HCT116 (cell line): ENCODE measurements at places on chromosomes 13 and 19. TPM values are rescaled to one million over a fixed set of nuclear protein-coding genes. Genes with fewer than 3 reads are reported as not detected.

- no peak for DNase-seq
- no peaks in the 10 kb centered on the region for H3K27me3 ChIP-seq
- peak overlapping the region; percentile 32 for H3K27ac ChIP-seq
These were observed 7.4 kb downstream of the CAMSAP3 start for GRCh38 chr19:7602935-7603497.

DNA sequence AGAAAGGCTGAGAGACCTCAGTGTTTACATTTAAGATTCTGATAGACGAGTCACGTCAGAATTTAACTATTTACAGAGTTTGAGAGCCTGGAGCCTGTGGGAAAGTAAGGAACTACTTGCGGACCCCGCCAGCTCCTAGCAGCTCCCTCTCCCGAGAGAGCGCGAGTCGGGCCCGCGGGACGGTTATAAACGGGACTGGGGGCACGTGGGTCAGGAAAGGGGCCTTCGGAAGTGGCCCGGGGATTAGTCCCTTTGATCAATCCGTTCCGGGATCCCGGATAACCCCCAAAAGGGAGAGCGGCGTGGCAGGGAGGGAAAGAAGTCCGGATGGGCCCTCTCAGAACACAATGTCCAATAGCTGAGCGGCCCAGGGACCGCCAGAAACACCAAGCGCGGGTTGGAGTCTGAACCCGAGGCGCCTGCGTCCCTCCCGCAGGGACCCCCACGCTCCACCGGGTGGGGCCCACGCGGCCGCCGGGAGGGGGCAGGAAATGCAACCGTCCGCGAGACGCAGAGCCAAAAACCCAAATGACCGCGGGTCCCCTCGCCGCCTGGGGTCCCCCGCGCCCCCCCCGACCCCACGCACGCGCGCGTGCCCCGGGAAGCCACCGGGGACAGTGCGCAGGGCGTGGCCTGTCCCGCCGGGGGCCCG lies 3.6 kb downstream of the ZIC5 start:
- no peaks in the 10 kb centered on the region for H3K27me3 ChIP-seq
- no peak for DNase-seq
- H3K36me3 ChIP-seq = peaks cover 20% of the 10 kb centered on the region; the same call in 1 of the 2 replicates
- H3K4me3 ChIP-seq = peak overlapping the region; percentile 82
- peak overlapping the region; percentile 97 for H3K27ac ChIP-seq
- H3K4me1 ChIP-seq = peaks cover 33% of the 10 kb centered on the region

DNA sequence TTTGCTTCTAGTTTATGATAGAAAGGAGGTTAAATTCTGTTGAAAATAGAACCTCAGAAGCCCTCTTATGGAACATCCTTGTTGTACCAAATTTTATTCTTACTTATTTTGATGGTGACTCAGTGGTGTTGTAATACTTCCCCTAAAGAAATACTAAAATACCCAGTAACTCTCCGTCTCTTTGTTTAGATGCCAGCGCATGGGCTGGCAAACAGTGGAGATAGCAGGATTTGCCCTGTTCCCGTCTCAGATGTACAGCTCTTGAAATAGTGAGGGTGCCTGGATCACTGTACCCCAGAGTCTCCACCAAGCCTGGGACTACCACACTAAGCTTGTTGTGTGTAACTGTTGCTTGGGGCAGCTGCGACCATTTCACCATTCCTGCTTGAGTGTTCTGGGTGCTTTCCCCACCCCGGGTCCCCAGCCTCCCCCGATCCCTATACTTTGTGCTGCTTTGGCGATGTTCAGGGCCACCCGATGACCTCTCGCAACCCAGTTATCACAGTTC lies 67.0 kb upstream of the TEX29 start:
- H3K36me3 ChIP-seq = no peaks in the 10 kb centered on the region
- DNase-seq = no peak
- H3K4me3 ChIP-seq = no peak overlapping the region
- no peaks in the 10 kb centered on the region for H3K4me1 ChIP-seq

DNA sequence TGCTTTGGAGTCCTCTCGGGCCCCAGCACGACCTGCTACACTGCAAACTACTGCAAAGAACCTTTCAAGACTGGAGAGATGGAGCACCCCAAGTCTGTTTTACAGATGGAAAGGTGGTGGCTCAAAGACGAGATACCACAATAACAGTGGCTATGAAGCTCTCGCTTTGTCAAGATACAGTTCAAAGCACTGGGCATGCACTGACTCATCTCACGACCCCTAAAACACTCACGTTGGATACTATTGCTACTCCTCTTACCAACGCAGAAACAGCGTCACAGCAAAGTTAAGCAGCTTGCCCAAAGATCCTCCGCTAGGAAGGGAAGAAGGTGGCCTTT lies 24.0 kb upstream of the LAIR1 start:
- peaks cover 12% of the 10 kb centered on the region; the same call in 1 of the 2 replicates for H3K27me3 ChIP-seq
- no peak for DNase-seq
- H3K36me3 ChIP-seq = no peaks in the 10 kb centered on the region
- no peak overlapping the region for H3K27ac ChIP-seq

DNA sequence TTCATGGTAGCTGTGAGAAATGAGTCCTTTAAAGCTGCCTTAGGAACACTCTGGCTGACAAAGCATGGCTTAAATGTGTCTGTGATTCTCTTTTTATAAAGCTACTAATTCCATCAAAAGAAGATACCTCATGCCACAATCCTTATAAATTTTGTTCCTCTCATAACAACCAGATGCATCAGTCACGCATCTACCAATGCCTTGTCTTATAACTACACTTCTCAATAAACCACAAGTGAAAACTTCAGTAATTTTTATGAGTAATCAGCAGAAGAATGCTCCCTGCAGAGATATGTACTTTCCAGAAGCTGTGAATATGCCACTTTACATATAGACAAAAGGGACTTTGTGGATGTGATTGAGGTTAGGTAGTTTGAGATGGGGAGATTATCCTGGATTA lies 147.8 kb downstream of the SUCLA2 start:
- no peaks in the 10 kb centered on the region for H3K27me3 ChIP-seq
- no peaks in the 10 kb centered on the region for H3K36me3 ChIP-seq
- no peak overlapping the region for H3K27ac ChIP-seq
- H3K4me1 ChIP-seq = no peaks in the 10 kb centered on the region
- no peak overlapping the region for H3K4me3 ChIP-seq

DNA sequence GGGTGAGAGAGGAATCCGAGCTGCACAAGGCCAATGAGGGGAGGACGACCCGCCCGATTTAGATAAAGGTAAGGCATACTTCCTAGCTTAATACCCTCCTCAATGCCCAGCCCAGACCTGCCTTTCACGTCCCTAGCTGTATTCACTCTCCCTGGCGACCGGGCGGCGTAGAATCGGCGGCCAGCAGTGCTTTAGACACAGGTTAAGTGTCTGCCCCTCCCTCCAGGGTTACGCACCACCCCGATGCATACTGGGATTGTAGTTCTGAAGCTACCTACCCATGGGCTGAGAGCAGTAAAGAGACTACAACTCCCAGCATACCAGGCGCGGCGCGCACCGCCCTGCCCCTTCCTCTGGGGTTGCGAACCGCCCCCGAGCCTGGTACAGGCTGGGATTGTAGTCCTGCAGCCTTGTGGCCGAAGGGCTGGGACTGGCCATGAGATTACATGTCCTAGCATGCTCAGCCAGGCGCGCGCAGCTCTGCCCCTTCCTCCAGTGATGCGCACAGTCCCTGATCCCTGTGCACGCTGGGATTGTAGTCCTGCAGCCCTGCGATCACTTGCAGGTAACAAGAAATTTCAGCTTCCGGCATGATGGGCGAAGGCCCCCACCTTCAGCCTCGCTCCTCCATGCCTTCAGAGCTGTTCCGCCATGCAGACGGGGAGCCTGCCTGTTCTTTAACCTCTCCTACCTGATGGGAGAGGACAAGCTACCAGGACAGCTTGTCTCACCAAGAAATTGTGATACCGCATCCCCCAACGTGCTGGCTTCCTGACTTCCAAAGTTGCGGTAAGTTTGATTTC lies 43.5 kb upstream of the ZNF14 start:
- peak overlapping the region; percentile 93 for H3K4me3 ChIP-seq
- peaks cover 6% of the 10 kb centered on the region; the same call in 1 of the 2 replicates for H3K4me1 ChIP-seq
- peak overlapping the region; percentile 69 for H3K27ac ChIP-seq
- no peaks in the 10 kb centered on the region for H3K27me3 ChIP-seq
- no peaks in the 10 kb centered on the region; the same call in 1 of the 2 replicates for H3K36me3 ChIP-seq

GRCh38 chr13:93529961-93530360 lies 303.4 kb downstream of the GPC6 start:
- H3K27me3 ChIP-seq = no peaks in the 10 kb centered on the region
- no peak overlapping the region for H3K4me3 ChIP-seq

- H3K27ac ChIP-seq = no peak overlapping the region
- no peak overlapping the region for H3K4me3 ChIP-seq
- no peaks in the 10 kb centered on the region for H3K27me3 ChIP-seq
- H3K36me3 ChIP-seq = no peaks in the 10 kb centered on the region
- no peak for DNase-seq
- H3K4me1 ChIP-seq = no peaks in the 10 kb centered on the region
These were observed 8.2 kb upstream of the UBL3 start for GRCh38 chr13:29858667-29859066.

DNA sequence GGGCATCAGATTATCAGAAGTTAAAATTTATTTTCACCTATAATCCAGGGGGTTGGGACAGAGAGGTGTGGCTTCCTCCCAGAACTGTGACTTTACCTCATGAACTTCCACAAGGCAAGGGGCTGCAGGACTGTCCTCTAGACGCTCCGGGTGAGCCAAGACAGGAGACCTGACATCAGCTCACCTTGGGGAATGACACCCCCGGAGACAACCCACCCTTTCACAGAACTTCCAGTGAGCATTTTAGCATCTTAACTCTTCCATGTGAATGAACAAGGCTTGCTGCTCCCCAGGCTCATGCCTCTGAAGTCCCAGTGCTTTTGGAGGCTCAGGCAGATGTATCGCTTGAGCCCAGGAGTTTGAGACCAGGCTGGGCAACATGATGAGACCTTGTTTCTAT lies 29.4 kb upstream of the TFDP1 start:
- no peaks in the 10 kb centered on the region for H3K36me3 ChIP-seq
- no peak for DNase-seq
- no peaks in the 10 kb centered on the region for H3K27me3 ChIP-seq
- no peak overlapping the region for H3K4me3 ChIP-seq
- H3K27ac ChIP-seq = no peak overlapping the region

DNA sequence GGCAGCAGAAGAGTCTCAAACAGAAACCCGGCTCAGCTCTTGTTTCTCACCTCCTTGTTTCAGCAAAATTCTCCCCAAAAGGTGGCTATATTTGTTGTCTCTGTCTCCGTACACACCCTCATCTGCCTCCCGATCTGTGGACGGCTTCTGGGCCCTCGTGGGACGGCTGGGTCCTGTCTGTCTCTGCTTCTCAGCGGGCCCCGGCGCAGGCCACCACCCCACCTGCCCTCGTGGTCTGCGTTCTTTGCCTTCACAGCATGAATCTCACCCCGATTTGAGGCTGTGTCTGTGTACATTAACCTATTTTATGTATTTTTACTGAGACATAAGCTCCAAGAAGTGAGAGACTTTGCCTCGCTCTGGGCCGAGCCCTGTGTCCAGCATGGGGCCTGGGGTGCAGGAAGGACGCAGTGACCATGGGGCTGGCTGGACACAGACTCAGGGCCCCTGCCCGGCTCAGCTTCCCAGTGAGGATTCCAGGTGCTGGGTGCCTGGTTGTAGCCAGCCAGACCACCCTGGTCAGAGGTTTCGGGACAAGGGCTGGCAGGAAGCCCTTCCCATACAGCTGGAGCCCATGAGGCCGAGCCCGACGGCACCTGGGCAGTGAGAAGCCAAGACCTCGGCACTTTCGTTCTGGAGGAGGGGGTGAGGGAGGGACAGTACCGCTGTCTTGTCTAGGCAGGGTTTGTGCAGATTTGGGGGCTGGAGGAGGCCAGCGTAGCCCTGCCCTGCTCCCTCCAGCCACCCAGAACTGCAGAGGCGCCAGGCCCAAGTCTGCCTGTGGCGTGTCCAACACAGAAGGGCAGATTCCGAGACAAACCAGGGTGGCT lies 78.5 kb upstream of the MCF2L start:
- no peak overlapping the region for H3K4me3 ChIP-seq
- no peak overlapping the region for H3K27ac ChIP-seq
- peaks cover 6% of the 10 kb centered on the region; the same call in 1 of the 2 replicates for H3K4me1 ChIP-seq
- no peaks in the 10 kb centered on the region for H3K27me3 ChIP-seq
- no peak for DNase-seq
- H3K36me3 ChIP-seq = no peaks in the 10 kb centered on the region

DNA sequence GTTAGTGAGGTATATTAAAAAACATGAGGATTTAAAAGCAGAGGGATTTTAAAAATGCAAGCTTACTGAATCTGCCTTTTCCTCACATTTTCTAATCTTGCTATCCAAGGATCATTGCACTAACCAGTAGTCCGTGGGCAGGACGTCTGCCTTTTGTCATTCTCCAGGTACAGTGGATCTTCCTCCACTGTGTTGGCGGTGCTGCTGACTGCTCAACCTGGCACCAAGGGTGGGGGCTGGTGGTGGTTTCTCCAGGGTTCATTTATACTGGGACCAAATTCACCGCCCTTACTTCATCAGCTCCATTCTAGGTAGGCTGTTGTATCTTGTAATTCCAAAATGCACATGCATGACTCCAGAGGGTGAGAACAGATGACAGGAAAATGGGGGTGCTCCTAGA lies 169.3 kb downstream of the STK24 start:
- H3K36me3 ChIP-seq = no peaks in the 10 kb centered on the region
- no peak for DNase-seq
- no peak overlapping the region for H3K27ac ChIP-seq
- H3K27me3 ChIP-seq = no peaks in the 10 kb centered on the region

The ZNF66 gene
- not detected for total RNA-seq

The GJB2 gene
- 44.7 TPM for total RNA-seq

The DPY19L3 gene
- 14.5 TPM for total RNA-seq

The SULT2B1 gene
- total RNA-seq = 4.8 TPM

The MRPL57 gene
- total RNA-seq = 26.3 TPM
